ENCODE measurements at places on chromosomes 5 and 9.
A peak's percentile ranks its signal among the peaks of the same experiment; 100 is the strongest.

DNA sequence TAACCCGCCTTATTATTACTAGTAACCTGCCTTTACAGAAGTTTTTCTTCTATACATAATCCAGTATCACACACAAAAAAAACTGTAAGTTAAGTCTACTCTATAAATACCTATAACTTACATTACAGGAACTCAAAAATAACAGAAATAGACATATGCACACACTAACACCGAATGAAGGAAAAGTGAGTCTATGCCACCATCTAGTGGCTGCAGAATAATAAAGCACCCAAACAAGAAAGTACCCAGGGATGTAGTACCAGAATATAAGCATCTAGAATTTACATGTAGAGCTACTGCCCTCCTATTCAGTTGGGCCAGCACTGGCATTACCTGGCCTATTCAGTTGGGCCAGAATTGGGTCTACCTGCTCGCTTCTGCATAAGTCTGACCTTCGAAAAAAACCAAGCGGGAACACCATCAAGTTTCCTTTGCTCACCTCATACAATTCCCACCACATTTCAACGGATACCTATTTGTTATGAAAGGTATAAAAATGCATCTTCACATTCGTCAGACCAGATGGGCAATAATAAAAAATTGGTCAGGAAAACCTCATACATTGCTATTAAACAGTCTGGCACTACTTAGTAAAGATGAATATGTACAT lies 4.0 kb upstream of the NIPSNAP3A start:
- DNase-seq = peak; percentile 68

GRCh38 chr9:87770616-87771315 lies 44.8 kb downstream of the CTSL start:
- DNase-seq = no peak

DNA sequence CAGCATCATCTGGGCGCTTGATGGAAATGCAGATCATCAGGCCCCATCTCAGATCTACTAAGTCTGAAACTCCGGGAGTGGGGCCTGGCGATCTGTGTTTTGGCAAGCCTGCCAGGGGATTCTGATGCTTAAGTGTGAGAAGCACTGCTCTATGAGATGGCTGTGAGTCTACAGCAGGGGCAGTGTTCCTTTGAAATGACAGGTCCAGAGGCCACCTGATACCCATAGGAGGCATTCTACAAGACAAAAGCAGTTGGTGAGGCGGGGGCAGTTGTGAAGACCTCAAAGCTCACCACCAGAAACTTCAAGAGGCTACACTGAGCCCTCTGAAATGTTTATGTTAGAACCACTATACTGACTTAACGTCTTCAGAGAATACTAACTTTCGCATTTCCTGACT lies 86.9 kb upstream of the SPATA31D4 start:
- no peak for DNase-seq

- no peak for DNase-seq
Measured at GRCh38 chr5:160378330-160378729, 7.9 kb upstream of the C1QTNF2 start.

- no peak for DNase-seq
Measured at GRCh38 chr9:114580609-114581193, 6.9 kb upstream of the ATP6V1G1 start.

DNA sequence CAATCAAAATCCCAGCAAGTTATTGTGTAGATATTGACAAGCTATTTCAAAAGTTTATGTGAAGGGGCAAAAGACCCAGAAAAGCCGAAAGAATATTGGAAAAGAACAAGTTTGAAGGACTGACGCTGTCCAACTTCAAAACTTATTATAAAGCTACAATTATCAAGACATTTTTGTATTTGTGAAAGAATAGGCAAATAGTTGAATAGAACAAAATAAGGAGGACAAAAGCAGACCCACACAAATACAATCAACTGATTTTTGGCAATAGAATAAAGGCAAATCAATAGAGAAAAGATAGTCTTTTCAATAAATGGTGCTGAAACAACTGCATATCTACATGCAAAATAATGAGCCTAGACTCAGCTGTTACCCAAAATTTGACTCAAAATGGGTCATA lies 807.7 kb upstream of the CDH6 start:
- DNase-seq = no peak

DNA sequence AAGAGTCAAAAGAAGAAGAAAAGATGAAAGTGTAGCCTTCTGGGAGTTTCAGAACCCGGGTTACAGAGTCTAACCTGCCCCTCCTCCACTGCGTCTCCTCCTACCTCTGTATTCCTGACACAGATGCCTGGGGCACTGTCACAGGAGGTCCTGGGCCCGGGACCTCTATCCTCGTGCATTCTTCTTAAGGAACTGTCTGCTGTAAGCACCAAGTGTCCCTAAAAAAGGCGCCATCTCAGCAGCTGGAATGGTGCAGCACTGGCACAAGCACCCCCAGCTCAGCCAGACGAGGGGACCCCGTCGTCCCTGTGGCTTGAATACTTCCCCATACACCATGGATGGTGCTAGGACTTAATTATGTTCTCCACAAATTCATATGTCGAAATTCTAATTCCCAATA lies 35.8 kb upstream of the MVB12B start:
- DNase-seq = no peak

GRCh38 chr9:15192856-15193255 lies 114.2 kb downstream of the TTC39B start:
- DNase-seq = no peak

GRCh38 chr9:89514337-89514736 lies 16.4 kb upstream of the SEMA4D start:
- no peak for DNase-seq

DNA sequence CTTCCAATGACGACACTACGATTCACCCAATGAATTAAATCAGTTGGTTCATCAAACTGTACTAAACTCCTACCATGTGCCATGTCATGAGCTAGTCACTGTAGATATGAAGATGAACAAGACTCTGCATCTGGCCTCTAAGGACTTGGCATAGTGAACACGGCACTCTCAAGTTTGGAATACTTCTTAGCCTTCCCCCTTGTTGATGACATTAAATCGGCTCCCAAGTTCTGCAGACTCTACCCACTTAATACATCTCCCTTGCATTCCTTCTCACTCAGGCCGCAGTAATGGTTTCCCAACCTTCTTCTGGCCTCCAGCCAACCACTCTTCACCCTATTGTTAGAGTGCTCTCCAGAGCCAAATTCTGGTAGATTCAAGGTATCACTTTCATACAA lies 184.7 kb downstream of the MAPKAP1 start:
- DNase-seq = no peak

DNA sequence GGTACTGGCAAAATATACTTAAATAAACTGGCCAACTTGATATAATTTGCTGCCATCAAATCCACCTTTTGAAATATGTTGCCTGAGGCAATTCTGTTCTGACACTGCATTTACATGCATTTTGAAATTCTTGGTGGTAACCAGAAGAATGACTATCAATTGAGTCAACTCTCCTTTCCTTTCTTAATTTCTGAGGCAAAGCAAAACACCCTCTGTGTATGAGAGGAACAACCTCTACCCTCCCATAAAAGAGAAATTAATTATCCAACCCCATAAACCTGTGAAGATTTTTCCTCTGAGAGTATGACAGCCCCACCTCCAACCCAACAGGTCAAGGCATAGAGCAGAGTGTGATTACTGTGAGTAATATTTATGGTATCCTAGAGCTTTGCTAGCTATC lies 286.8 kb downstream of the NR2F1-AS1 start:
- DNase-seq = no peak

- no peak for DNase-seq
Measured at GRCh38 chr5:122420091-122420490, 108.1 kb downstream of the SNCAIP start.

DNA sequence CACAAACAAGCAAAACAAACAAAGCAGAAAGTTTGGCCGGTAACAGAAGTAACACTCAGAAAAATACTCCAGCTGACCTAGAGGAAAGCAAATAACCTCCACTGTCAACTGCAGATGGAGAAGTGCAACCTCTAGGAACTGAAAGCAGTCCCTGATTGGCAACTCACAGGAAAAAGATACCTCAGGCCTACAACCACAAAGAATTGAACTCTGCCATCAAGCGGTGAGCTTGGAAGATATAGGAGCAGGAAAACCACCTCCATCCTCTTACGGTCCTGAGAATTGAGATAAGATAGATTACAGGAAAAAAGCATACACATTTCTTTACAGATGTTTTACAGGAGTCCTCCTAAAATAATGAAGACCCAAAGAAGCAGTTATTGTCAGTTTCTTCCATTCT lies 184.5 kb downstream of the PDZD2 start:
- DNase-seq = no peak

DNA sequence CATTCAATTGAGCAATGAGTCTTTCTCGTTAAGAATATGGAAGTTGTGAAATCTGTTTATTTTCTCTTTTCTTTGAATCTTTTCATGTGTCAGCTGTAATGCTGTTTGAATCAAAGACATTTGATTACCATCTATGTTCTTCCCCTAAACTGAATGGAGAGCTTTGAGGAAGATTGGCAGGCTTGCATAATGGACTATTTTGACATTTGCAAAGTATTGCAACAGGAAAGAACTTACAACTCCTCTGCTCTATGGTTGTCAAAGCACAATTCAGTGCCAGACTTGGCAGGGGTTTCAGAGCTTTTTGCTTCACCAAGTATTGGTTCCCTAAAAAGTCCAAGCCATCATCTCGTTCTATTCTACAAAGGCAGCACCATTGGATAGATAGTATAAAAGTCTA lies 549.0 kb upstream of the NUDT12 start:
- DNase-seq = no peak

All from germinal center (tissue), 1 donor.